ENCODE measurements at places on chromosomes 5 and 9. TPM values are rescaled to one million over a fixed set of nuclear protein-coding genes. Genes with fewer than 3 reads are reported as not detected.

DNA sequence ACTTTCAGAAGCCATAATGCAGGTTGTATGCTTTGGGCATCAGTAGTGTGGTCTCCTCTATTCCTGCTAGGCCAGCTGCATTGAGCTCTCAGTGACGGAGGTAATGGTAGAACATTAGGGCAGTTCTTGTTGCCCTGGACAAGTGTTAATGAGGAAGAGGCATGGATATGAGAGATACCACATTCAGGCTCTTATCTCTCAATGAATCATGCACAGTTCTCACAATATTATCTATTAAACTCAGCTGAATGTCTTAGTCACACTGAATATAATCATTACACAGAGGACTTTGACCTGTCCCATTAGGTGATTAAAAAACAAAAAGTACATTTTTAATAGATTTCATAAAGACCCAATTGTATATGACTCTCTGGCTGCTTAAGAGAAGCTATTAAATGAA is 76.6 kb upstream of the SSBP2 start:
- H3K36me3 ChIP-seq: no peaks in the 10 kb centered on the region
- DNase-seq: no peak
- no peaks in the 10 kb centered on the region for H3K27me3 ChIP-seq
- no peak overlapping the region for H3K4me3 ChIP-seq
- H3K27ac ChIP-seq: no peak overlapping the region

- DNase-seq: no peak
- peaks cover 7% of the 10 kb centered on the region for H3K4me1 ChIP-seq
- peaks cover 12% of the 10 kb centered on the region for H3K36me3 ChIP-seq
- no peaks in the 10 kb centered on the region for H3K27me3 ChIP-seq
These were observed 535 bp downstream of the DOLPP1 start for GRCh38 chr9:129081388-129081904.

GRCh38 chr5:65539827-65540226 is 23.1 kb downstream of the CENPK start:
- no peak overlapping the region for H3K4me3 ChIP-seq
- no peak overlapping the region for H3K27ac ChIP-seq

FAM153A gene
- not detected for total RNA-seq

DNA sequence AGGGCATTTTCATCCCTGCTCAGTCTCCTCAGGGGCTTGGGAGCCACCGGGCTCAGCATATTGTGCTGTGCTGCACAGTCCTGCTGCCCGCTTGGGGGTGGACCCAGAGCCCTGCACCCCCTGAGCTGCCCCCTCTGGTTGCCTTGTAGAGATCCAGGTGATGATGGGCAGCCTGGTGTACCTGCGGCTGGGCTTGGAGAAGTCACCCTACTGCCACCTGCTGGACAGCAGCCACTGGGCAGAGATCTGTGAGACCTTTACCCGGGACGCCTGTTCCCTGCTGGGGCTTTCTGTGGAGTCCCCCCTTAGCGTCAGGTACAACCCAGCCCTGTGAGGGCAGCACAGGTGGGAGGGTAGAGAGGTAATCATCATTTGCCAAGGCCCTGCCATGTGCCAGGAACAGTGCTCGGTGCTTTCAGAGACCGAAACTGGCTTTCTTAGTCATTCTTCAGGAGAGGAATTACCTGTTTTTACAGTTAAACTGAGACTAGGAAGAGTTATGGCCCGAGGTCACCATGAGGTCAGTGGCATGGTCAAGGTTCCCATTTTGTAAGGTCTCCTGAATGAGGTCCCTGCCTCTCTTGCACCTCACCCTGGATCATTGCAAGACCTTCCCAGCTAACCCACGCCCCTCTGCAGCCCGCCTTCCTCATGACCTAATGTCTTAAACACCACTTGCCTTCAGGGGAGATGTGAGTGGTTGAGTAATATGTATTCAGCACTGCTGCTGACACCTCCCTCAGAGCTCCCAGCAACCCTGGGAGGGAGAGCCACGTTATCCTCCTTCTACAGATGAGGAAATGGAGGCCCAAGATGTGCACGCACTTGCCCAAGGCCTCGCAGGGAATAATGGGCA is 7.5 kb downstream of the NHP2 start:
- no peak overlapping the region for H3K27ac ChIP-seq
- no peak overlapping the region for H3K4me3 ChIP-seq
- no peaks in the 10 kb centered on the region for H3K27me3 ChIP-seq
- H3K36me3 ChIP-seq: peaks cover 58% of the 10 kb centered on the region

DNA sequence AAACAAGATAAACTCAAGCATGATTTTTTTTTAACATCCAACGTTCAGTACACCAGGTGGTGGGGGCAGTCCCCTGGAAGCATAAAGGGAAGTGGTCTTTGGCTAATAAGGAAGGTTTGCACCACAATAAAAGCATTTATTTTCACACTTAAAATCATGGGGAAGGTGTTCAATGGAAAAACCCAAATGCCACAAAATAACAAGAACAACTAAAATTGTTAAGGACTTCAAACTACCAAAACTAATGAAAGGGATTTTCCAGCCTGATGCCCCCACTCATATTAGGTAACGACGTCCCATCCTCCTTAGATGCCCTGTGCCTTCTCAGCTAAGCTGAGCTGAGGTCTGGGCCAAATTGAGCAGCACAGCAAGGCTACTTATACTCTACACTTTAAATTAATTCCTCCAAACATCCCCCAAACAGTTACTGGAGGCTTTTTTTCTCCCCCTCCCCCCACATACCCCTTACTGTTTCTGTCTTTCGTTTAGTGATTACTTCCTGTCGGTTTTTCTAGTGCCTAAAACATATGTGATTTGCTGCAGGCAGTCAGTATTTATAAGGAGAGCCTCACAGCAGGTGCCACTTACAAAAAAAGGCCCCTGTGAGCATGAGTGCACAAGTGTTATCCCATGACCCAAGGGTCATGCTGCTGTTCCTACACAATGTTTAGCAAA is 259.7 kb upstream of the ZNF608 start:
- no peaks in the 10 kb centered on the region for H3K36me3 ChIP-seq
- no peak for DNase-seq
- no peak overlapping the region for H3K4me3 ChIP-seq
- peaks cover 2% of the 10 kb centered on the region for H3K4me1 ChIP-seq
- H3K27ac ChIP-seq: no peak overlapping the region
- H3K27me3 ChIP-seq: no peaks in the 10 kb centered on the region

DNA sequence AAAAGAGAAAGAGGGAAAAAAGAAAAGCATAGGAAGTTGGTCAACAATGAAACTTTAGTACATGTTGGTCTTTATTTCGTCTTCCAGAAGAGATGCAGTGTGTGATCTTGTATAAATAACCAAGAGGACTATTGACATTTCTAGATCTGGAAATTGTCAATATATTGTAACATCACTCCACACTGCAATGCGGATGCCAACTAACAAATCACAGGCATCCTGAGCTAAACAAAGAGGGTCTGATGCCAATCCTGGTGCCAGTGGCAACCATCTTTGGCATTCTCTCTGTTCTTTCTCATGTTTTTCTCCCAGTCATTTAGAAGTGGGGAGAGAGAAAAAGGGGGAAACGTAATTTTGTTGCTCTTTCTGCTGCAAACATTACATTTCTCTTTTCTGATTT is 9.7 kb downstream of the NFIB start:
- no peaks in the 10 kb centered on the region for H3K4me1 ChIP-seq
- no peak overlapping the region for H3K4me3 ChIP-seq
- no peak for DNase-seq

TEX48 gene
- total RNA-seq: not detected

DNA sequence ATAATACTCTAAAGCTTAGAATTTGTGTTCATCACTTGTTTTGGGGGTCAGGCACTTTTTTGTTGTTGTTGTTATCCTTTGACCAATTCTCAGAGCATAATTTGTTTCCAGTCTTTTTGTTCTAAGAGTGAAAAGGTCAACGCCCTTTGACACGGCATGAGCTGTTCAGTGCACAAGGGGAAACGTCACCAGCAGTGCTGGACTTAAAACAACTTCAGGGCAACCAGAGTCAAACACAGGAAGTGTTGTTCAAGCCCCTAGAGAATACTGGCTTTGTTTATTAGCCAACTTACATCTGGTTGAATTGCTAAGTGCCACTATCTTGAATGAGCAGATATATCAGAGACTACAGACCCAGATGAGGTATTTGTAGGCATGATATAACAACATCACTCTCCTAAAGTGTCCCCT is 368.9 kb downstream of the TMEM161B start:
- H3K36me3 ChIP-seq: no peaks in the 10 kb centered on the region
- DNase-seq: no peak
- H3K27ac ChIP-seq: no peak overlapping the region
- H3K4me1 ChIP-seq: no peaks in the 10 kb centered on the region
- no peak overlapping the region for H3K4me3 ChIP-seq
- H3K27me3 ChIP-seq: no peaks in the 10 kb centered on the region

DNA sequence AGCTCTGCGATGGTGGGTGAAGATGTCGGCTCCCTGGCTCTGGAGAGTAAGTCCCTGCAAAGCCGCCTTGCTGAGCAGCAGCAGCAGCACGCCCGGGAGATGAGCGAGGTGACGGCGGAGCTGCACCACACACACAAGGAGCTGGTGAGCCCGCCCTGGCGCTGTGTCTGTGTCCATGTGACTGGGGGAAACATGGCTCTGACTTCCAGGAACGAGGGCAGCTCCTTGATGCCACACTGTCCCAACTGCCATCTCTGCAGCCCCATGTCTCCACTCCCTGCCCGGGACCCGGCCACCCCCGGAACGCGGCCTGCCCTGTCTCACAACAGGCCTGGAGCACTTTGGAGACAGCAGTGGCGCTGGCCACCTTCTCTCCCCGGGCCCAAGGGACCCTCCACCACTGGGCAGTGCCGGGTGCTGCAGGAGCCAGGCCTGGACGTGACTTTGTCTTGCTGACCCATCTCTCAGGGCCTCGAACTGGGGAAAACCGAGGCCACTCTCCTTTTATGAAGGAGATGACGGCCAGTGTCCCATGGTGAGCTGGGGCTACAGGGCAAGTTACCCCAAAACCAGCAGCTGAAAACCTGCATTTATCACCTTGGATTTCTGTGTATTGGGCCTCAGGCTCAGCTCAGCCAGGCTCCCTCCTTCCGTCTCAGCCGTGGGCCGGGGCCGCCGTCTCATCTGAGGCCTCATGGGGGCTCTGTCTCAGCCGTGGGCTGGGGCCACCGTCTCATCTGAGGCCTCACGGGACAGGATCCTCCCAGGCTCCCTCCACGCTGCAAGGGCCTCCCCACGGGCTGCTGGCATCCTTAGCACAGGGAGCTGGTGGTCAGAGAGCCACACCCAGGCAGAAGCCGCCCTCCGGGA is 28.6 kb downstream of the CEP72 start:
- H3K4me3 ChIP-seq: no peak overlapping the region
- H3K36me3 ChIP-seq: peaks cover 20% of the 10 kb centered on the region
- H3K27ac ChIP-seq: no peak overlapping the region
- no peaks in the 10 kb centered on the region for H3K27me3 ChIP-seq

ADAMTSL2 gene
- total RNA-seq: not detected

DNA sequence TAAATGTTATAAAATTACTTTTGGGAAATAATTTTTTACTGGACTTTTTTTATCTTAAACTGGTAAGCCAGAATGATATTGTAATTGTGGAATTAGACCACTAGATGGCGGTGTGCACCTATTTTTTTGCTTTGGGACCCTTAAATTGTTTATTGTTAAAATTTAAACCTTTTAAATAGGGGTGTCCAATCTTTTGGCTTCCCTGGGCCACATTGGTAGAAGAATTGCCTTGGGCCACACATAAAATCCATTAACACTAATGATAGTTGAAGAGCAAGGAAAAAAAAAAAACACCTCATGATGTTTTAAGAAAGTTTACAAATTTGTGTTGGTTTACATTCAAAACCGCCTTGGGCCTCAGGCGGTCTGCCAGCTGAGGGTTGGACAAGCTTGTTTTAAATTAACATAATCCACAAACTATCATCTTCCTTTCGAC is 28.4 kb upstream of the GADD45G start:
- peaks cover 9% of the 10 kb centered on the region for H3K27me3 ChIP-seq
- H3K4me1 ChIP-seq: no peaks in the 10 kb centered on the region
- peak; percentile 50 for DNase-seq

DNA sequence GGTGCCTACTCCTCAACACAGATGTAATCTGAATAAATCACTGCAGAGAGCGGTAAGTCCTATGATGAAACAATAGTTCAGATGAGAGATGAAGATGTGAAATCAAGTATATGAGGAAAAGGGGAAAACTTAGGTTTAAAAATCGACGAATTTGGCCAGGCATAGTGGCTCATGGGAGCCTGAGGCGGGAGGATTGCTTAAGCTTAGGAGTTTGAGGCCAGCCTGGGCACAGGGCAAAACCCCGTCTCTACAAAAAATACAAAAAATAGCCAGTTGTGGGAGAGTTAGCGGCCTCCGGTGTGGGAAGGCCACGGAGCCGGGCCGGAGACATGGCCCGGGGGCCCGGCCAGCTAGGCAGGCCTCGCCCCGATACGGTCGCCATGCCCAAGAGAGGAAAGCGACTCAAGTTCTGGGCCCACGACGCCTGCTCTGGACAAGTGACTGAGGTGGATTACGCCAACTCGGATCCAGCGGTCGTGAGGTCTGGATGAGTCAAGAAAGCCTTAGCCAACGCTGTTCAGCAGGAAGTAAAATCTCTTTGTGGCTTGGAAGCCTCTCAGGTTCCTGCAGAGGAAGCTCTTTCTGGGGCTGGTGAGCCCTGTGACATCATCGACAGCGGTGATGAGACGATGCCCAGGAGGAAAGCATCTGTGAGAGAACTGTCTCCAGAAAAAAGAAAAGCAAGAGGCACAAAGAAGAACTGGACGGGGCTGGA is 62.8 kb upstream of the SUB1 start:
- DNase-seq: peak; percentile 84
- no peaks in the 10 kb centered on the region for H3K27me3 ChIP-seq
- H3K4me1 ChIP-seq: peaks cover 7% of the 10 kb centered on the region
- H3K4me3 ChIP-seq: no peak overlapping the region
- no peaks in the 10 kb centered on the region for H3K36me3 ChIP-seq

GRCh38 chr5:1068895-1069719 is 42.8 kb downstream of the SLC12A7 start:
- peaks cover 20% of the 10 kb centered on the region for H3K36me3 ChIP-seq
- H3K4me3 ChIP-seq: no peak overlapping the region
- no peak for DNase-seq
- H3K27me3 ChIP-seq: no peaks in the 10 kb centered on the region

SH3GL2 gene
- total RNA-seq: under 0.01 TPM

- DNase-seq: no peak
- H3K4me3 ChIP-seq: no peak overlapping the region
- H3K4me1 ChIP-seq: no peaks in the 10 kb centered on the region
- H3K36me3 ChIP-seq: no peaks in the 10 kb centered on the region
- no peak overlapping the region for H3K27ac ChIP-seq
- no peaks in the 10 kb centered on the region for H3K27me3 ChIP-seq
These were observed 21.3 kb upstream of the COX7C start for GRCh38 chr5:86596476-86596875.

DNA sequence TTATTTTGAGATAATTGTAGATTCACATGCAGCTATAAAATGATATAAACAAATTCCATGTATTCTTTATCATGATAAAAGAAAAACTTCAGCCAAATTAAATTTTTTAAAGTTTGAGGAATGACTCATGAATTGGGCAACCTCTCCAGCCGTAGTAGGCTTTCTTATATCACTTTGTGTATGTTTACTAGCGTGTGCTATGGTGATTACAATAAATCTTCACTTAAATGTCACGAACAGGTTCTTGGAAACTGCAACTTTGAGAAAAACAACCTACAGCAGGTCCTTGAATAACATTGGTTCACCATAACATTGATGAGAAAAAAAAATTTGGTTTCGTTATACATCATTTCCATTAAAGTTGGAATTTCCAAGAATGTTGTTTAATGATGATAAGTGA is 730.9 kb upstream of the TYRP1 start:
- H3K27ac ChIP-seq: no peak overlapping the region
- no peaks in the 10 kb centered on the region for H3K27me3 ChIP-seq
- H3K4me3 ChIP-seq: no peak overlapping the region
